ENCODE measurements at places on chromosomes 4 and X.

DNA sequence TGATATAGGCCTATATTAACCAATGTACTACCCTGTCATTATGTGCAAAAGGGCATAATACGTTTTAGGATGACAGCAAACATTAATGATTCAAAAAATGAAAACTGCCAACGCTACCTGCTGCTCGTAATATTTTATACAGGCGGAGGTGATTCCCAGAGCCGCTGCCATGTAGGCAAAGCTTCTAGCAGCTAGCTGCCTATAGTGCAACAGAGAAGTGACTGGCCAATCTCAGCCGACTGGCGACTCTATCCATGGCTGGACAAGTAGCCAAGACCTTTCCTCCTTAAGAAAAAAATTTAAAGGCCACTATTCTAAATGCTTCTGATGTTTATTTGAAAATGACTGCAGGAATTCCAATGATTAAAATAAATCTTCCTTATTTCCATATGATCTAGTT lies 1.9 kb downstream of the PPARGC1A start:
- DNase-seq, result no peak

DNA sequence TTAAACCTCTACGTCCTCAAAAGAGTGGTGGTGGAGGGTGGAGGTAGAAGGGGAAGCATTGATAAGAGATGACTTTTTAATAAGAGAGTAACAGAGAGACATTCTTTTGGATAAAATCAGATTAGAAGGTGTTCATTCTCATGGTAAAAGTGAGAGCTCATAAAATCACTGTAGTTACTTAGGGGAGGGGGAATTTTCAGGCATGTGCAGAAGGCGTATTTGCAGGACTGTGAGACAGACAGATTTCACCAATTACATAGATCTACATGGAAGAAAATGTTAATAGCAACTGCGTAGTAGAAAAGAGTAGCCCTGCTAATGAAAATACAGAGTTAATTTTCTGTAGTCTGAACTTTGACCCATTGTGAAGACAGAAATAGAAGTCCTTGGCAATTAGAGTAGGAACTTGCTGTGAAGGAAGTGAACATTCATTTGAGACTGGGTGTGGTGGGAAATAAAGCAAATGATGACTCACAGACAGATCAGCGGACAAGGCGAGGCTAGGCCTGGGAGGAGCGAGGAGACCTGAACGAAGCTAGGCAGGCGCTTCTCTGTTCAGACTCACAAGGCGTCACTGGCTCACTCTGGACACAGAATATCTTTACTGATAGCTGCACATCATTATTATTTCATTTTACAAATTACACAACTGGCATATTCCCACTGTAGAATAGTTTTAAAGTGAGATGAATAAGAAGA lies 57.2 kb upstream of the FAM9C start:
- DNase-seq, result no peak

GRCh38 chr4:158314756-158315487 lies 104.6 kb downstream of the TMEM144 start:
- DNase-seq, result no peak

- no peak for DNase-seq
Measured at GRCh38 chr4:39626913-39627312, 11.8 kb downstream of the SMIM14 start.

- DNase-seq, result no peak
Measured at GRCh38 chr4:34572026-34572425, 1672.3 kb downstream of the ARAP2 start.

GRCh38 chr4:53959343-53960120 lies 104.9 kb downstream of the CHIC2 start:
- DNase-seq, result no peak

DNA sequence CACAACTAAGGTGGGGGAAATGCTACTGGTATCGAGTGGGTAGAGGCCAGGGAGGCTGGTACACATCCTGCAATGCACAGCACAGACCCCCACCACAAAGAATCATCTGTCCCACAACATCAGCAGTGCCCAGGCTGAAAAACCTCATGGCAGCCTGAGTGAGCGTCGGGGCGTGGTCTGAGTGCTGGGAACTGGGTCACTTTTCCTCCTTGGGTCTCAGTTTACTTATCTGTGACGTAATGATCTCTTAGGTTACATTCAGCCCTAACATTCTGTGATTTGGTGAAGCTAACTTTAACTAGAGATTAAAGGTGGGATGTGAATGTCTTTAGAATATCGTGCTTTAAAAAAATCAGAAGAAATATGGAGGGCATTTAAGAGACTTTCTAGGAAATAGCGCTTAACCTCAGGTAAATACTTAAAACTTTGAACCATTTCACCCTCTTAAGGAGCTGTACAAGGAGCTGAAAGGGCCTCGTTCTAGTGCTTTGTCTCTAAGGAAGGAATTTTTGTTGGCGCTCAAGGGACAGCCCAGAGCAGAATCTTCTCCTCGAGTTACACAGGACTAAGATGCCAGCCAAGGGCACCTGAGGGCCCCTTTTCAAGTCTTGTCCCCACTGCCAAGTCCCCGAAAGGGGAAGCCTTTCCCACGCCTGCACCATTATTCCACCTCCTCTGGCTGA lies 18.1 kb upstream of the TRIM2 start:
- DNase-seq, result no peak

DNA sequence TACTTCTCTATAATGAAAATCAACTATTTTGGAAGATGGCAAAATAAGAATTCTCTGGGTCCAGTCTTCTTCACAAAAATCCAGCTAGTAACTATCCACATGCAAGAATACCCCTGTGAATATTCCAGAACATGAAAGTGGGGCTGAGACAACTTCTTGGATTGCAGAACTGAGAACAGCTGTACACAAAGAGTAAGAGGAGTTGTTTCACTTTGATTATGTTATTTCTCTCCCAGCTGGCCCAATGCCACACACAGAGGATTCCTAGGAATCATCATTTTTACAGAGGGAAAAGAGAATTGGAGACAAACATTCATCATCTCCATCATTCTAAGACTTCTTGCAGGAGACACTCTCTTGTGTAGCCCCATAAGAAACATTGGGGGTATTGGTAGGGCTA lies 782.2 kb upstream of the LCORL start:
- no peak for DNase-seq

GRCh38 chr4:6023731-6024130 lies 5.5 kb upstream of the C4orf50 start:
- no peak for DNase-seq

DNA sequence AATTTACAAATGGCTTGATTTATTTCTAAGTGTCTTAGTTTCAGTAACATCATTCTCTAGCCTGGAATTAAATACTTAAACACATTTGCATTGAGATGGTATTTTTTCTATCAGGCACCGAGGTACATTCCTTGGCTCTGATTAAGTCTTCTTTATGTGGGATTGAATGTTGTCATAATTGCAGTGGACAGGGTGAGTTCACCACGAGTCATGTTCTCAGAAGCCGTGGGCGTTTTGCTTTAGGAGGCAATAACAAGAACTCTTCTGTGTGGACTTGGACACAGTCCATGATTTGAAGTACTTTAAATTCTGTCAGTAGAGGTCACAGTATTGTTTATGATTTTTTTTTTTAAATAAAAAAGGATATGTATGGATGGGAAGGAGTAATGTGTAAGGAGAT lies 57.1 kb upstream of the EFHC2 start:
- DNase-seq, result peak; percentile 50

DNA sequence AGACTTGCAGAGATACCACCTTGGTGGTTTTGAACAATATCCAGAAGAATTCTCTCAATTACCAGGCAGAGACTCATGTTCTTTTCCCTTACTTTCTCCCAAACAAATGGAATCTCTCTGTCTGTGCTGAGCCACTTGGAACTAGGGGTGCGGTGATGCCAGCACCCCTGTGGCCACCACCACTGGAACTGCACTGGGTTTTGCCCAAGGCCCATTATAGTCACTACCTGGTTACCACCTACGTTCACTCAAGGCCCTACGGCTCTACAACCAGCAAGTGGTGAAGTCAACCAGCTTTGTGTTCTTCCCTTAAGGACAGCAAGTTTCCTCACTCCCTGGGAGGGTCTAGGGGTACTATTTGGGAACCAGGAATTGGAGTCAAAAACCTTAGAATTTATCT lies 1183.7 kb downstream of the FSTL5 start:
- no peak for DNase-seq

DNA sequence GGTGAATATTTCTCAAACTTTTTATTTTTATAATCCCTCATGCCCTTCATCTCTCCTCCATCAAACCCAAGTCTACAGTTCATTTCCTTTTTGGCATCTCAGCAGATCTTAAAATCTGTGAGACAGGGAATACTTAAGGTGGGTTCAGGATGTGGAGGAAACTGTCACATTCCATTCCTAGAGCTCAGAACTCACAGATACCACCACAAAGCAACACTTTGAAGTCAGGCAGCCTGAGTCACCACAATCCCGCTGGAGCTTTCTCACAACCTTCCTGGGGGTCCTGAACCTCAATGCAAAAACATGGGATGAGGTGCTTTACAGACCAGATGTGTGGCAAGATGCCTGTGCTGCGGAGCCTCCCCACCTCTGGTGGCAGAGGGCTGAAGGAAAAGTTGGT lies 63.2 kb downstream of the HHIP start:
- no peak for DNase-seq

GRCh38 chr4:16079046-16079445 lies 4.8 kb downstream of the PROM1 start:
- no peak for DNase-seq

DNA sequence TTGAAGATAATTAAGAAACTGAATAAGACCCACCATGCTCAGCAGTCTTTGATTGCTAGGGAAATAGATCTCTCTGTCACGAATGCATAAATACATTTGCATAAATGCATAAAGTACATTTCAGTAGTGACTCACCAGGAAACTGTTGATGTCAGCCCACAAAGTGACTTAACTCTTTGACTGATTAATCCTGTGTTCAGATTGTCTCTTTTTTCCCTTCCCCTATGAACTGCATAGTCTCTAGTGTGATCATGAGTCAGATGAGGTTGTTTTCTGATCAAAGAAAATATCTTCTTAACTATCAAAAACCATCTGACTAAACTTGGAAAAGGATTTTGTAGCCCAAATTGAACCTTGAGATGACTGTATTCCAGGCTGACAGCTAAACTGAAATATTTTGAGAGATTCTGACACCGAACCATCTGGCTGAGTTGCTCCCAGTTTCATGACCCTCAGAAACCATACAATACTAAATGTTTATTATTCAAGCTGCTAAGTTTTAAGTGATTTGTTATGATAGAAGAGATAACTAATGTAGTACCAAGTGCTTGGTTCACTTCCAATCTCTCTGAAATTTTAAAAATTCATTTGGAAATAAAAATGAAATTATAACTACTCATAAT lies 1381.5 kb upstream of the AGA start:
- no peak for DNase-seq

GRCh38 chr4:127304356-127304755 lies 328.4 kb upstream of the INTU start:
- no peak for DNase-seq

GRCh38 chrX:49228185-49228584 lies 5.0 kb downstream of the CACNA1F start:
- DNase-seq, result no peak

GRCh38 chr4:100938698-100939097 lies 408.6 kb downstream of the PPP3CA start:
- DNase-seq, result no peak

DNA sequence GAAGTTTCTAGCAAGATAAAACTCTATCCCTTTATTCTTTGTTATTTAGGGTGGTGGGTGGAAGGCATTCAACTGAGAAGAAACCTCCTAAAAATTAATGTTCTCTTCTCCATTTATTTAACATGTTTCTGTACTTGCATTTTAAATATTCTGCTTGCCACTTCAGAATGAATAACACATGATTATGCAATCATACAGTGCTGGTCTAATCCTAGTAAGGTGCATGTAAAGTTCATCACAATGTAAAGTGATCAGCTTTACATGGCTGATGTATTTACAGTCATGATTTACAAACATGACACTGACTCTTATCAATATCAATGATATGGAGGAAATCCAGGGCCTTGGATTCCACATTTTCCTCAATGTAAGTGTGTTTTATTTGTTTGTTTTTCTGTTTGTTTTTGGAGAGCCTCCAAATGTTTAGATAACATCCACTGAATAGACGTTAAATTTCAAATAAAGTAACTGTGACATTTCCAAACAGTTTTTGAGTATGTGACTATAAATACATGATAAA lies 342.1 kb upstream of the CTSO start:
- DNase-seq, result no peak

DNA sequence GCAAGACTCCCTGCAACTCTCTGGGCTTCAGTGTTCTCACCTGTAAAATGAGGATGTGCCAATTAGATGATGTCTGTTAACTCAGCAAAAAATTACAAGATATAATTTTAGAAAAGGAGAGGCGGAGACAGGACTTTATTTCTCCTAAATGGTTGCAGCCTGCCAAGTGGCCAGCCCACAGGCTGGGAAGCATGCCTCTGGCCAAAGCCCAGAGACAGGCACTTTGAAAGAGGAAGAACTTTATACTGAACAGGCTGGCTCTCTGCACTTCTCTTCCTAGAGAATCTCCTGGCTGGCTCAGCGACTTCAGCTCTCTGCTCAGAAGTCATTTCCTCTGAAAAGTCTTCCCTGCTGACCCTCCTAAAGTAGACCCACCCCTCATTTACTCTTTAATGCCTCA lies 3.7 kb downstream of the PRDM5 start:
- DNase-seq, result no peak

- DNase-seq, result no peak
Measured at GRCh38 chr4:94447754-94448411, 3.9 kb upstream of the PDLIM5 start.

DNA sequence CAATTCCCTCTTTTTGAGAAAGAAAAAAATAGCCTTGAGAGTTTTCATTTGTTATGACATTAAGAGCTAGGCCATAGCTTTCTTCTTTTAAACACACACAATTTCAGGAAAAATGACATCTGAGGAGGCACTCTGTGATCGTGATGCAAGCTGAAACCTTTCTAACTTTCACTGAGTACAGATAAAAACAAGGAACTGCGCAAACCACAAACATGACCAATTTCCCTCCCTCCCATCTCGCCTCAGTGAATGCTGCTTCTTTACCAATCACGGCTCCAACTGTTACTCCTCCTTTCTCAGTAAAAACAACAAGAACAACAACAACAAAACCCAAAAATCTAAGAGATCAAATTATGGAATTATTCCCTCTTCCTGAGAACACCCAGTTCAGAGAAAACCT lies 626.8 kb downstream of the TLL1 start:
- DNase-seq, result no peak

- DNase-seq, result no peak
Measured at GRCh38 chr4:109662771-109663170, 40.5 kb downstream of the CASP6 start.

DNA sequence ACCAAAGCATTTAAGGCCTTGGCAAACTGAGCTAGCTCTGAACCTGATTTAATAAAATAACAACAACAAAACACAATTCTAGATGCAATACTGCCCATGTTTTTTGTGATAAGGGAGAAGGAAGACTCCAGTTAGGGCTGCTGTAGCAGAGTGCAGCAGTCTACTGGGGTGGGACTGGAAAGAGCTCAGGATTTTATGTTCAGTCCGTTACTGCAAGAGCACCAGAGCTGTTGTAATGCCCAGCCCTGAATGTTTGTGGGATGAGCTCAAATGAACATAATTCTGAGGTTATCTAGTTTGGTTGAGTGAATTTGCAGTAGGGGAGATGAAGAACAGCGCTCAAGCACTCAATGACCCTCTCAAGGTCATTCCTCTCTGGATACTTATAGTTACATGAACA lies 743.8 kb downstream of the FAT4 start:
- DNase-seq, result no peak
